NCI-H2171 (cell line): ENCODE measurements at places on chromosomes 7 and 10.

DNA sequence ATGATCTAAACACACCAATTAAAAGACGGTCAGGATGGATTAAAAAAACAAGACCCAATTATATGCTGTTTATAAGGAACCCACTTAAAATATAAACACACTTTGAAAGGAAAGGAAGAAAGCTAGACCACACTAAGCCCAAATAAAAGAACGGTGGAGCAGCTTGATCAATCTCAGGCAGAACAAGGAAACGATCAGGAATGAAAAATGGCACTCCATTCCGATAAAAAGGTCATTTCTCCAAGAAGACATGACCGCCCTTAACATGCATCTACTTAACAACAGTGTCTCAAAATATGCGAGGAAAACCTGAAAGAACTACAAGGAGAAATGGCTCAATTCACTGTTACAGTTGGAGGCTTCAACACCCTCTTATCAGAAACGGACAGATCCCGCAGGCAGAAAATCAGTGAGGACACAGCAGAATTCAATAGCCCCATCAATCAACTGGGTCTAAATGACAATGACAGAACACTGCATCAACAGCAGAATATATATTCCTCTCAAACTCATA, 210.0 kb downstream of the MAD1L1 start:
- no peak for DNase-seq

- DNase-seq, result no peak
Measured at GRCh38 chr10:71273506-71273905, 45.6 kb upstream of the SLC29A3 start.

DNA sequence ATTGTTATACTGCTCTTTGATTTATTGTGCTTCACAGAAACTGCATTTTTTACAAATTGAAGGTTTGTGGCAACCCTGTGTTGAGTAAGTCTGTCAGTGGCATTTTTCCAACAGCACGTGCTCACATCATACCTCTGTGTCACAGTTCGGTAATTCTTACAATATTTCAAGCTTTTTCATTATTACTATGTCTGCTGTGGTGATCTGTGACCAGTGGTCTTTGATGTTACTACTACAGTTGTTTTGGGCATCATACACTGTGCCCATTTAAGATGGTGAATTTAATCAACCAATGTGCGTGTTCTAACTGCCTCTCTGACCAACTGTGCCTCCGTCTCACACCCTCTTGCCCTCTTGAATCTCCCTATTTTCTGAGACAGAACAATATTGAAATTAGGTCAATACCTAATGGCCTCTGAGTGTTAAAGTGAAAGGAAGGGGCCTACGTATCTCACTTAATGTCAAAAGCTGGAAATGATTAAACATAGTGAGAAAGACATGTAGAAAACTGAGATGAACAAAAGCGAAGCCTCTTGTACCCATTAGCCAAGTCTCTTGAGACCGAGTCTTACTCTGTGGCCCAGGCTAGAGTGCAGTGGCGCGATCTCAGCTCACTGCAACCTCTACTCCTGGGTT, 20.2 kb upstream of the ASL start:
- no peak for DNase-seq

DNA sequence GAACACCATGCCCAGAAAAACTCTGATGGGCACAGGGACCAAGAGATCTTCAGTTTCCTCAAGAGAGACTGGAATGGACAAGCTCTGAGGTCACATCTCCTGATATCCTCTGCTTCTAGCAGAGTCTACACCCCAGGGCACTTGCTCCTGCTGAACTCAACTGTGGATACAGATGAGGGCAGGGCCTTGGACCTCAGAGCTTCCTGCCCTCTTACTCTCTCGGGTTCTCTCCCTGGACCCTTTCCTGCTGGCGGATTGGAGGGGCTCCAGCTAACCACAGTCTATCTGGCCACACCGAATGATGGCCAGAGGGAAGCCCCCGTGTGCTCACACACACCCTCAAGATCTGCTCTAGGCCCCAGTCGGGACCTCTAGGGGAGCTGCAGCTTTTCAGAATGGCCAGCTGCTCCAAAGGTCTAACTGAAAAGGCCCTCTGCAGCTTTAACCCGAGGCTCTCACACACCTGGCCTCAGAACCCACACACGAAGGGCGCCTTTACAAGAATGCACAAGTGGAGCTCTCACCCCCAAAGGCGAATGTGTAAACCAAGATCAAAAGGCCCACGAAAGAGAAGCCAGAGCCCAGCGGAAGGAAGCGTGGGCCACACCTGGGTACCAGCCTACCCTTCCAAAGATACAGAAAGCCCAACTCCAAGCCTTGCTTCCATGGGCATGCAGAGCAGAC, 65.5 kb downstream of the FAM53B start:
- no peak for DNase-seq

DNA sequence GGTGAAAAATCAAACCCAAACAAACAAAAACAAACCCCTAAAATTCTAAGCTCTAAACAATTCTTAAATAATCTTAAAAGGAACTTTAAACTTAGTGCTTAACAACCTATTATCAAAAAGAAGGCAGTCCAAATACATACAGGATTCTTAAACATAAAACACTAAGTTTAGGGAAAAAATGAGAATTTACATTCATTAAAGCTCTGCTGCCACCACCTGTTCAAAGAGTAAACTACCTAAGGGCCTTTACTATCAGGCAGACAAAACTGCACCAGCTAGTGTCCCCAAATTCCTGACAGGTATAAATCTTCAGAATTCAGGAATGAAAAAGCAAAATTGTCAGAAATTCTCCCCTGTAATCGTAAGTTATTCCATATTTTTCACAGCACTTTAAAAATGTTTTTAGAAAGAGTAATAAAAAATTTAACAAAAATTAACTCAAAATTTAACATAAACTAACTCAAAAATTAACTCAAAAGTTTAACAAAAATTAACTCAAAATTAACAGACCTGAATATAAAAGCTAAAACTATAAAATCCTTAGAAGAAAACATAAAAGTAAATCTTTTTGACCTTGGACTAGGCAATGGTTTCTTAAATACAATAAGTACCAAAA, 55.1 kb downstream of the PDZD8 start:
- DNase-seq, result no peak

DNA sequence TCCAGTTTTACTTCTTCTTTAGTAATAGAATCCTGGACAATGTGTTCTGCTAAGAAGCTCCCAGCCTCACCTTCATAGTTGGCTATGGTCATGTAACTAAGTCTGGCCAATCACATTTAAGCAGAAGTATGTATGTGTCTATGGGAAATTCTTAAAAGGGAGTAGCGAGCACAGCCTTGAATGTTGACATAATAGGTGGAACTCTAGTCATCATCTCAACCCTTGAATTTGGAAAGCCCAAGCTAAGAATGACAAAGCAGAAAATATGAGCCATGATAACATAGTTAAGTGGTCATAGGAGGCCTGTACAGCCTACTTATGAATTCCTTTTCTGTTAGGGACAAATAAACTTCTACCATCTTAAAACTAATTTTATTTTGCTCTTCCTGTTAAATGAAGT, 134.1 kb downstream of the MAGI2 start:
- no peak for DNase-seq

- no peak for DNase-seq
Measured at GRCh38 chr7:80372415-80372814, 139.4 kb downstream of the GNAT3 start.

DNA sequence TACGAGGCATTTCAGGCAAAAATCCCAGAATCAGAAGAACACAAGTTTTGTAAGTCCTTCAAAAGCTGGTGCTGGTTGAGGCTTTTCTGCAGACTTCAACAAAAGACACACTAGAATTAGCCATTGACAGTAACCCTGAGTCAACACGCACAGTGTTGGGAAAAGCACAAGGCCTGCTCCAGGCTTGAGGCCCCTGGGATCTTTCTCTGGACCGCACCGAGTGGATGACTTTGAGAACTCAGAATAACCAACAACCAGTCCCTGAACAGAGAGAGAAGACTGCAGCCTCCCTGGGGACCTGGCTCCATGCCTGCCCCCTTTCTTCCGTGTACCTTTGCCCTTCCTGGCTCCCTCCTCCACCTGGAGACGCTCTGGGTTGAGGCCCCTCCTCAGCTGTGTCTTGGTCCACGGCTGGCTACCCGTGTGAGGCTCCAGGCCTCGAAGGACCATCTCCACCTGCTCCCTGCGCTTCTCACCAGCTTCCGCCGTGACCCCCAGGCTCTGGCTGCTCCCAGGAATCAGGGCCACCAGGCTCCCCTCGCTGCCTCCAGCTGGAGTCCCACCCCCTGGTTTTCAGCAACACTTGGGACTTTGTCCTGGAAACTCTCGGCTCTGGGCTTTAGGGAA, 28.4 kb downstream of the DIP2C start:
- no peak for DNase-seq
